HS-27A (cell line): ENCODE measurements at places on chromosomes 7 and 10.

GRCh38 chr10:133527771-133528271, 658 bp downstream of the CYP2E1 start:
- no peak for DNase-seq

DNA sequence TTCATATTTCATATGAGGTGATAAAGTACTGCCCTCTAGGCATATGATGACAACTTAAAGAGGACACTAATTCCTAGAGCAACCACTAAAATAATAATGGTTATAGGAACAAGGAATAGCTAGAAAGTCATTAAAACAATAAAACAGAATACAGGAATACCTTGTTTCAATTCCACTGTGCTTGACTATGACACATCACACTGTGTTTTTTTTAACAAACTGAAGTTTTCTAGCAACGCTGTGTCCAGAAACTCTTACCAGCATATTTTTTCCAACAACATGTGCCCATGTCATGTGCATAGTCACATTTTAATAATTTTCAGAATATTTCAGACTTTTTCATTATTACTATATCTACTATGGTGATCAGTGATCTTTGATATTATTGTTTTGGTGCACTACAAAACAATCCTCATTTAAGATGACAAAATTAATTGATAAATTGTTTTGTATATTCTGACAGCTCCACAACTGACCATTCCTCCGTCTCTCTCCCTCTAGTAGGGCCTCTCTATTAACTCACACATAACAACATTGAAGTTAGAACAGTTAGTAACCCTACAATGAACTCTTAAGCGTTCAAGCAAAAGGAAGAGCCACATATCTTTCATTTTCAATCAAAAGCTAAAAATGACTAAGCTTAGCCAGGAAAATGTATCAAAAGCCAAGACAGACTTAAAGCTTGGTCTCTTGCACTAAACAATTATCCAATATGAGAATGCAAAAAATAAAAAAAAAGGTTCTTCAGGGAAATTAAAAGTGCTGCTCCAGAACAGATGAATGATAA, 85.8 kb downstream of the SNX13 start:
- DNase-seq, result no peak

DNA sequence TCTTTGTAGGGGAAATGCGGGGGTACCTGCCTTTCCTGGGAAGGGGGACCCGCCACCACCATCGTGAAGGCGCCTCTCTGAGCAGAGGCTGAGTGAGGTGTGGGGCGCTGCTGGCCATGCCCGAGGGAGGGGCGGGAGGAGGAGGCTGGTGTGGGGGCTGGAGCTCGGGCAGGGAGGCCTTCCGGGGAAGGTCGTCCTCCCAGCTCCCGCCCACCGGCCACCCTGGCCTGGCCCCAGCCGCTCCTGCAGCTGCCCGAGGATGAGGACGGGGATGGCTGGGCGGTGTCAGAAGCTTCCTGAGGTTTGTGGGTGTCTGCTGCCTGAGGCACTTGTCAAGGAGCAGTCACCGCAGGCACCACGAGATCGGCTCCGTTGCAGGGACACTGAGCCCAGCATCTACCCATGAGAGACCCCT, 11.4 kb downstream of the PWWP2B start:
- no peak for DNase-seq

DNA sequence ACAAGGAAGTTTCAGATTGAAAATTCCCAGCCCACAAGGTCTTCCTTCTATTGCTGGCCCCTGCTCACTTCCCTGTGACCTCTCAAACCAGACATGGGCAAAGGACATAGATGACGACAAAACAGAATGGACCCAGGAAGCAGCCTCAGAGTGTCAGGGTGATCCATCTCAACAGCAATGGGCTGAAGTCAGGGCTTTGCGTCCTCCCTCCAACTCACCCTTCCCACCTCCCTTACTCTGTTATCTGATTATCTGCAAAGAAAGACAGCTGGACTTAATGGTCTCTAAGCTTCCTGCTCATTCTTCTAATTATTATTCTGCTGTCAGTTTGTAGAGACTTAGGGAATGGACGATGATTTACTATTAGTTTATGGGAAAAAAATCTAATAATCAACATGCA, 115.9 kb downstream of the PIP4K2A start:
- no peak for DNase-seq

GRCh38 chr7:128236924-128237586, 4.0 kb upstream of the LEP start:
- no peak for DNase-seq

GRCh38 chr10:96488161-96488935, 25.4 kb downstream of the TLL2 start:
- no peak for DNase-seq

DNA sequence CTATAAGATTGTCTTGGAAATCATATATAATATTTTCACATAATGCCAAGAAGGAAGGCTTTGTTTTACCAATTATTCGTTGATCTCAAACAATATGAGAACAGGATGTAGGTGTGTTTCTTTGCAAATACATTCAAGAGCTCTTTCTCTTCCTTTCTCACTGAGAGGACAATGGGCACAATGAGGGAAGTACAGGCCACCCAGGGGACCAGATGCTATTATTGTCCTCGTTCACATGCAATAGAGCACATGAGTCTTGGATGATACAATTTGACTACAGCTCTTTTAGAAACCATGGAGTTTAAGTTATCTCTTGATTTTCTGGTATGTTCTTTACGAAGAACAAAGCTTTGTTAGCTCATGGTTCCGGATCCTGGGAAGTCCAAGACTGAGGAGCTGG, 323.7 kb upstream of the KLF6 start:
- no peak for DNase-seq

DNA sequence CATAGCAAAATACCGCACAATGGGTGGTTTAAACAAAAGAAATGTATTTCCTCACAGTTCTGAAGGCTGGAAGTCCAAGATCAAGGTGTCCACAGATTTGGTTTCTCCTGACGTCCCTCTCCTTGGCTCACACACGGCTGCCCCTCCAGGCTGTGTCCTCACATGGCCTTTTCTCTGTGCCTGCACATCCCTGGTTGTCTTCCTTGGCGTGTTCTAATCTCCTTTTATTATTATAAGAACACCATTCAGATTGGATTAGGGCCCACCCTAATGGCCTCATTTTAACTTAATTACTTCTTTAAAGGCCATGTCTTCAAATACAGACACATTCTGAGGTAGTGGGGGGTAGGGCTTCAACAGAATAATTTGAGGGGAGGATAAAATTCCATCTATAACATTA, 87.9 kb downstream of the FZD1 start:
- no peak for DNase-seq

DNA sequence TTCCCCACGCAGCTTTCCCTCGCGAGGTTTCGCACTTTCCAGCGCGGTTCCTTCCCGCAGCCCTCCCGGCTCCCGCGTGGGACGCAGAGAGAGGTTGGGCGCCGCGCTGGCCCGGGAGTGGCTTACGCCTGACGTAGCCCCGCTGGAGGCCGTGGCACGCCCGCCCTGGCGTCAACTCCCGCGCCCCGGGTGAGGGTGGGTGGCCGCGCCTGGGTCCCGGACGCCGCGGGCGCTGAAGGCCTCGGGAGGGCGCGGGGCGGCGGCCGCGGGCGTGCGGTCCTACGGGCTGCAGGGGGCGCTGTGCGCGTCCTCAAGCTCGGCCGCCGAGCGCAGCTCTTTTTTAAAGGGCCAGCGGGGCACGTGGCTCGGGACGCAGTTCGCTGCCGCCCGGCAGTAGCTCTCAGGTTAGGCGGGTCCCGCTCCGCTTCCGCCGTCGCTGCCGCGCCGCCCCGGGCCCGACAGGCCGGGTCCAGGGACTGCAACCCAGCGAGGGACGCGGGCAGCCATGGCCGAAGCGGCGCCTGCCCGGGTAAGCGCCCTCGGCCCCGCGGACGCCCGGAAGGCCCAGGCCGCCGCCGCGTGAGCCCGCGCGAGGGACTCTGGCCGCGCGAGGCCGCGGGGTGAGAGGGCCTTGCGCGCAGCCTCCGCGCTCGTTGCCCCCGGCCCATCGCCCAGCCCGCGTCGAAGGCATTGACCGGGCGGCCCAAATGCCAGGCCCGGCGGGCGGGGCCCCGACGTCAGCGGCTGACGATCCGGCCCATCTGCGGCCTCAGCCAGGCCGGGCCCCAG, at the start of gene ZNF783:
Gene ZNF783, plus strand, starts transcription at position 368 of the 789 bp plus-strand sequence. Its CDS starts 138 bp downstream, at position 506.
- DNase-seq, result peak; percentile 59

DNA sequence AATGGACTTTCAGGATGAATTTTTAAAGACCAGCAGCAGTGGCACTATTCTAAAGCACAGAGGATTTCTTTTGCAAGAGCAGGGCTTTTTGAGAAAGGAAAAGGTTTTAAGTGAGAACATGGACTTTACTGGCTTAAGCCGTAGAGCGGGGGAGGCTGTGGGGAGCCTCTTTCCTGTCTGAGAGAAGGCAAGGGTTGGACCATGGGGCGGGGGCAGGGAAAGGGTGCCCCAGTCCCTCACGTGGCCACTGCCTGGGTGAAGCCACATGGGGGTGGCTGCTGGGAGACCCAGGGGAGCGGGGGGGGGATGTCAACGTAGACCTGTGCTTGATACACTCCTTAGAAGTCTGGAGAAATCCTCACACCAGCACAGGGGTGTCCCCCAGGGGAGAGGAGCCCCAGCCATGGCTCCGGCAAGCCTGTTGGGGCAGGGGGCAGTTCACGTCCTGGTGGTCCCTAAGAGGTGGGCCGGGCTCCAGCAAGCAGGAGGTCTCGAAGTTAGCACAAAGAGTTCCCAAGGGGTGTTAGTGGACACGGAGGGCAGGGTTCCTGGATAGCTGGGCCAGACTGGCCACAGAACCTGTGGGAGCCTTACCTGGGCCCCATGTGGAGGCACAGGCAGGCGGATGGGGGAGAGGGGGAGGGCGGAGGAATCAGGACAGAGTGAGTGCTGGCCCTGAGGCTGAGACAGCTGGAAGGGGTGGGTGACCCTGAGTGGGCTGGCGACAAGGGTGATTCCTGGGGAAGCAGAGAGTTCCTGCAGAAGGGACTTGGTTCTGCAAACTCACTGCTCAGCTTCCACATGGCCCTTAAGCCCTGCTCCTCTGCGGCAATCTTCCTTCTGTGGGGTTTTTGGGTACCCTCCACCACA, 36.9 kb upstream of the ELFN1 start:
- no peak for DNase-seq

DNA sequence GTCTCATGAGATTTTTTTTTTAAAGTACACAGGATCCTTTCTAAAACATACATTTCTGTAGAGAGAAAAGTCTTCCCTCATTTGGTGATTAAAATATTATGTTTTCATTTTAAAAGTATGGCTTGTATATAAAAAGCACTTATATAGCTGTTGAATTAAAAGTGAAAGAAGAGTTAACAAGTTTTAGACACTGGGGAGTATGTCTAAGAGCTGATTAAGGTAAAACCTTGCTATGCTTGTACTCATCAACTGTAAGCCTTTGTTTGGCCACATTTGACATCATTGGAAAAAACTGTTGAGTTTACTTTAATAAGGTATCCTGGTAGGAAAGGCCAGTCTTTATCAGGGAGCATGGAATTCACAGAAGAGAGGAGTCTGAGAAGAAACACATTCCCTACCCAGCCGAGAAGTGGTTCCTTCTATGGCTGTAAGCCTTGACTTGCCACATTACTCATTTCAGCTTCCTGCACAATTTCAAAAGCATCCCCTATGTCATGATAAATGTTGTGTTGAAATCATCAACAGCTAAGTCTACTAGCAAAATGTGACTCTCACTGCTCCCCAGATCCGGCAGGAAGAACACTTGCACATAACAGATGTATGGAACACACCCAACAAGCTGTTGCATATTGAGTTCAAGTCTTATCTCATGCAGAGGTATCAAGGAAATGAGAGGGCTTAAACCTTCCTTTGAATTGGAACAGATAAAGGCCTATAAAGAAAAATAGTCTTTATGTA, 171.8 kb upstream of the CDK1 start:
- DNase-seq, result no peak

DNA sequence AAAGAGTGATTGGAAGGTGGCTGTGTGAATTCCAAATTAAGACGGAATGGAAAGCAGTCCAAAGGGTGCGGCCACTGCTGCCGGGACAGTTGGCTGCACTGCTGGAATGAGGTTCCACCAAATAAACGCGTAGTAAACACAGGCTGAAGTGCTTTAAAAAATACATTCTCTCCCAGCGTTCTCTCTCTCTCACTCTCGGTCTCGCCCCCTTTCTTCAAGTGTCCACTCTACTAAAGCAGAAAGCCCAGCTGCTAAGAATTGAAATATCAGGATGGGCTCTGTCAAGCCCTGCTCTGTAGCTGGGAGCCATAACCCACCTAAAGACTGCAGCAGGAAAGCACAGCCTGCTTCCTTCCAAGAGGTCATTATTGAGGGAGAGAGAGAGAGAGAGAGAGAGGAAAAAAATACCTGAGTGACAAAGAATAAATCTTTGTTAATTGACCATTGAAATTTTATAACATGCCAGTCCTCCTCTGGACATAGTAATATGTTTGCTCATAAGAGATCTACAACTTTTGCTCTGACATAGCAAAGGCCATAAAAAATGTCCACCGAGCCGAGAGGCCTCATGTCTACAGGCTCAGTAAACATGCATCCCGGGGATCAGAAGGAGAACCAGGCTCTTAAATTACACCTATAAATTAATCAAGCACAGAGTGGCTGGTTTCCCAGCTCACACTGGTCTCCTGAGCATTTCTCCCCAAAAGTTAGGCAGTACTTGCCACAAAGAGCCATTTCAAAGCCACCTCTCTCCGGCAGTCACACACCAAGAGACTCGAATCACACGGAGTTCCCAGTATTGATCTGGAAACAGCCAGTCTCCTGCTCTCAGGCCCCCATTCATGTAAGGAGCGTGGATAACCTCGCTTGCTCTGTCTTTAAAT, 72.8 kb downstream of the FGFR2 start:
- no peak for DNase-seq

DNA sequence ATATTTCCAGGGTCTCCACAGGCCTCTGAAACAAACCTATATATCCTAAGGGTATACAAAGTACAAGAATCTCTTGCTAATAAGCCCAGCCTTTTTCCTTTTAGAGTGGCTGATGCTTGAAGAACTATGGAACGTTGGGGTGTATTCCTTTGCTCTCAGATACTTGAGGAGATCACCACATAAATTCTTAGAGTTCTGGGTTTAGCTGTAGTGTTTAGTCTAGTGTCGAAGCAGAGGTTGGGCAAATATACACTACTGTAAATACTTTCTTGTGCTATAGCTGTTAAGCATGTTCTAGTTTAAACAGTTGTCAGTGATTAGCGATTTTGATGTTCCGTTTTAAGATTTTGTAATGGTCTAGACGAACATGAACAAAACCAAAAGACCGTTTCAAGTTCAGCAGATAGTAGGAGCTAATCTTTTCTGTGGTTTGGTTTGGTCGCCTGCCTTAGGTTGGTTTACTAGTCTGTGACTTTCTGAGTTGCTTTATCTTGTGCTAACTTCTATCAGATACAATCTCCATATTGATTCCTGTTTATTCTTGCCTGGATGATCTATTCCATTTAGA, 229.6 kb downstream of the NSUN6 start:
- DNase-seq, result no peak

- DNase-seq, result no peak
Observed at GRCh38 chr7:139203992-139204391, 27.0 kb upstream of the UBN2 start.

DNA sequence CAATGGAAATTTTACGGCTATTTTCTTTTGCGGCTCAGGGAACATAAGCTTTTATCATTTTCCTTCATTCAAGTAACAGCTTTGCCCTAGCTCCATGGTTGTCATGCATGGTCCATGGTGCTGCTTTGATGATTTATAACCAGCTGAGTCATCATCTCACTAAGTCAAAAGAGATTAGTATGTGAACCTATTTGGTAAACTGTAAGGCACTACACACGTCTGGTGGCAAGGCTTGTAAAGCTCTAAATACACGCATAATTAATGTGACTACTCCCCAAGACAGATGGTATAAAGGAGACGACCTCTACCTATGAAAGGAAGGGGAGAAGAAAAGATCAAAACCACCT, 340.2 kb downstream of the KCNMA1 start:
- DNase-seq, result no peak
